ENCODE measurements at places on chromosomes 6 and 20. TPM values are rescaled to one million over a fixed set of nuclear protein-coding genes. Genes with fewer than 3 reads are reported as not detected.

The CDK19 gene
- 16.8 TPM for total RNA-seq

The METTL24 gene
- total RNA-seq: 1.3 TPM

The AURKA gene
- 88.7 TPM for total RNA-seq

The XRN2 gene
- 78.3 TPM for total RNA-seq

The ACSS1 gene
- not detected for total RNA-seq

The MOG gene
- 0.45 TPM for total RNA-seq

All from endodermal cell (in vitro differentiated cells).